ENCODE measurements at places on chromosomes 16 and 17. TPM values are rescaled to one million over a fixed set of nuclear protein-coding genes. Genes with fewer than 3 reads are reported as not detected.

The CDK3 gene
- 1.8 TPM for polyA plus RNA-seq

The PTX4 gene
- polyA plus RNA-seq = not detected

The CEMP1 gene
- 1.0 TPM for polyA plus RNA-seq

The PRSS8 gene
- polyA plus RNA-seq = not detected

The TBC1D3B gene
- polyA plus RNA-seq = not detected

The ZNF276 gene
- polyA plus RNA-seq = 0.13 TPM

The EVPLL gene
- not detected for polyA plus RNA-seq

The NOL11 gene
- 94.7 TPM for polyA plus RNA-seq

The RFWD3 gene
- 0.77 TPM for polyA plus RNA-seq

The LRRC75A gene
- polyA plus RNA-seq = not detected

The BAIAP3 gene
- polyA plus RNA-seq = 1.5 TPM

The RNF43 gene
- polyA plus RNA-seq = 4.0 TPM

The MYO15A gene
- polyA plus RNA-seq = 0.70 TPM

The CD300LF gene
- polyA plus RNA-seq = not detected

The SLC9A5 gene
- polyA plus RNA-seq = 1.1 TPM

The PDILT gene
- polyA plus RNA-seq = not detected

The ZNF423 gene
- polyA plus RNA-seq = 5.0 TPM

The KRT33B gene
- not detected for polyA plus RNA-seq

Measured in Purkinje cell (primary cell).